Naive thymus-derived CD4-positive, alpha-beta T cell (primary cell): ENCODE measurements at places on chromosomes 2 and 18. TPM values are rescaled to one million over a fixed set of nuclear protein-coding genes. Genes with fewer than 3 reads are reported as not detected.
A peak's percentile ranks its signal among the peaks of the same experiment; 100 is the strongest.

DNA sequence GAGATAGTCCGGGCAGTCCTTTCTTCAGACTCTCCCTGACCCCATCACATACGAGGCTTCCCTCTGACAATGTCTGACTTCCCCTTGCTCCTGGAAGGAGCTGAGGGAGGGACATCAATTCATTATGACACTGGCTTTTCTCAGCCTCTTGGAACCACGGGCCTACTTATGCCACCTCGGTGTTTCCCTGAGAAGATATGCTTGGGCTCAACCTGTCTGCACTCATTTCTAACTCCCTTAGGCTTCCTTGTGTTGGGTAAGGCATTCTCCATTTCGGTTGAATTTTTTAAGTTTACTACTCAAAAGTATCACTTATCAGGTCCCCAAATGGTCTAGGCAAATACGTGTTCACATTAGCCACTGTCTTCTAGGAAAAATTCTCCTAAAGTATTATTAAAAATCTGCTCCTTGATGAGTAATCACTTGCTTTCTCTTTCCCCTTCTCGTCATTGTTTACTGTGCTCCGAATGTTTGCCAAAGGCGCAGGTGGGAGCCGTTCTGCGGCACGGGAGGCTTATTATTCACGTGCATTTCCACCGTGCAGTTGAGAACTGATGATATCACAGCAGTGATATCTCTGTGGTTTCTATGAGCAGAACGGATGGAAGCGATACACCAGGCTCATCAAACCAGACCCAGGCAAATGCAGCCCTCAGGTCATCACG lies 33.1 kb downstream of the ARL4C start:
- peak; percentile 87 for DNase-seq

The ZSWIM2 gene
- polyA plus RNA-seq = not detected

GRCh38 chr18:59008302-59008974 lies 131.2 kb upstream of the SEC11C start:
- no peak for DNase-seq

The FN1 gene
- 0.48 TPM for polyA plus RNA-seq

The MAP3K20 gene
- polyA plus RNA-seq = not detected

DNA sequence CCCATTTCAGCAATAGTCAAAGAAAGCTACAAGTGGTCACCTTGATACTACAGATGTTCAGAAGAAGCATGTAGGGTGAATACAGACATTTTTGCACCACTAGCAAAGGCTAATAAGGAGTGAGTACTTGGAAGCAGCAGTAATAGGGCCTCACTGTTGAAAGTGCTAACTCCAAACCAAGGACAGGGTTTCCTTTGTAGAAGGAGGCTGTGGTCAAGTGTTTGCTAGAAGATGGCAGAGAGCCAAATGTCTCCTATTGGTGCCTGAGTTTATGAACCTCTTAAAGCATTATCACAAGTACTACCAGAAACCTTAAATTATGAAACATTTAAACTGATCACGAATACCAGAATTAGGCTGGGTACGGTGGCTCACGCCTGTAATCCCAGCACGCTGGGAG lies 308.1 kb downstream of the ZEB2 start:
- no peak for DNase-seq
